Stimulated activated CD4-positive, alpha-beta T cell treated with anti-CD3 and anti-CD28 coated beads, Interleukin-15, amount 100 ng/mL, for 1 hour (primary cell): ENCODE measurements at places on chromosomes 2 and 18.

GRCh38 chr2:51006641-51007040, 25.3 kb downstream of the NRXN1 start:
- no peak for DNase-seq

- no peak for DNase-seq
These were observed 47.8 kb downstream of the SLC9A4 start for GRCh38 chr2:102520801-102521200.

DNA sequence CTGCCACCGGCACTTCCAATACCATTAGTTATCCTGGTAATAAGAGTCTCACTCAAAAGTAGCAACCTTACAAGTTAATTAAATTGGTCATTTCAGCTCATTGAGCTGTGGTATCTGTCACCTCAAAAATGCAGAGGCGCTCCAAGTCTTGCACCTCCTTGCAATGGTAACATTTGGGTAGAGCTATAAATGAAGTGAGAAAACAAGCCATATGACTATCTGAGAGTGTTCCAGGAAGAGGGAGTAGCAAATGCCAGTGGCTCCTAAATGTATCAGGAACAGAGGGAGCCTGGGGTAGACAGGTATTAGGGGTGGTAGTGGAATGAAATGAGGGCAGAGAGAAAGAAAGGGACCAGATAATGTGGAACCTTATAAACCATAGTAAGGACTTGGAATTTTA, 6.0 kb upstream of the ZSCAN30 start:
- no peak for DNase-seq

- DNase-seq = no peak
These were observed 91.0 kb downstream of the LIMS1 start for GRCh38 chr2:108625186-108625827.

- DNase-seq = no peak
These were observed 50.1 kb upstream of the CCDC150 start for GRCh38 chr2:196589419-196589818.

DNA sequence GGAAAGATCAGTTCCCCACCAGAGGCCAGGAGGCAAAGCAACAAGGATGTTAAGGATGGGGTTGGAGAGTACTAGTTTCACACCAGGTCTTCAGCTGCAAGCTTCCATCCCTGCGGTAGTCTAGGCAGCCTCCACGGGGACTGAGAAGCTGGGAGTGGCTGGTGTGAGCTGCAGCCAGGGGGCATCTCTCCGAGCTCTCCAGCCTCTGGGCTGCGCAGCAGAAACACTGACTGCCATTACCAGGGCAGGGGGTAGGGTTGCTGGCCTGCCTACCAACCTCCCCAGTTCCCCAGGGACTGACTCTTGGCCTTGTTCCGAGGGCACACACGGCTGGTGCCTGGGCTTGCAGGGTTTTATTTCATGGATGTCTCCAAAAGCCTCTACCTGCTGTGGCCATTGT, 15.9 kb downstream of the GATA6 start:
- DNase-seq = no peak

GRCh38 chr18:13629841-13630715, 96.3 kb downstream of the FAM210A start:
- DNase-seq = no peak

DNA sequence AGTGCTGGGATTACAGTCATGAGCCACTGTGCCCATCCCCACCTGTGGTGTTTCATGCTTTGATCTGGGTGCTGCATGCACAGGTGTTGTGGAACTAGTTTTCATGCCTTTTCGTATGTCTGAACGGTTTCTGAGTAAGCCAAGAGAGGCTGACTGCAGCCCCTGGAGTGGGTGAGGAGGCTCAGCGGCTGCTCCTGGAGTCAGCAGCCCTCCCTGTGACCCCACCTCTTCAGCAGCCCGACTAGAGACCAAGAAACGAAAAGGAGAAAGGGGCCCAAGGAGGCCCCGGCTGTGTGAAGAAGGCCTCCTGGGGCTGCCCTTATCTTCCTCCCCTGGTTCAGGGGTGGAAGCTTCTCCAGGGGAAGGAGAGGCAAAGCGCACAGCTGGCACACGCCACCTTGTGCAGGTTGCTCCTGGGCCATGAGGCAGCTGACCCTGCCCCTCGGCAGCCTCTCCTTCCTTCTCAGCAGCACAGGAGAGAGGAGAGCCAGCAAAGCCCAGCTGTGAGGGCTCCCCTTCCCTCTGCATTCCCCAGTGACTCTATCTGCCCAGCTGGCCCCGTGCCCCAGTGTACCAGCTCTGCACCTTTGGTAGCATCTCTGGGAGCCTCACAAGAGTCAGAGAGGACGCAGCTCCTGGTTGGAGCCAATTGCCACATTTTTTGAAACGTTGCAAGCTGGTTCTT, 182.5 kb upstream of the HS6ST1 start:
- no peak for DNase-seq

- DNase-seq = no peak
These were observed 211.4 kb upstream of the PARD3B start for GRCh38 chr2:204333861-204334260.

- no peak for DNase-seq
These were observed 263.9 kb upstream of the UBE2E3 start for GRCh38 chr2:180716186-180717180.

GRCh38 chr18:71287268-71287667, 998.4 kb downstream of the SOCS6 start:
- DNase-seq = no peak

DNA sequence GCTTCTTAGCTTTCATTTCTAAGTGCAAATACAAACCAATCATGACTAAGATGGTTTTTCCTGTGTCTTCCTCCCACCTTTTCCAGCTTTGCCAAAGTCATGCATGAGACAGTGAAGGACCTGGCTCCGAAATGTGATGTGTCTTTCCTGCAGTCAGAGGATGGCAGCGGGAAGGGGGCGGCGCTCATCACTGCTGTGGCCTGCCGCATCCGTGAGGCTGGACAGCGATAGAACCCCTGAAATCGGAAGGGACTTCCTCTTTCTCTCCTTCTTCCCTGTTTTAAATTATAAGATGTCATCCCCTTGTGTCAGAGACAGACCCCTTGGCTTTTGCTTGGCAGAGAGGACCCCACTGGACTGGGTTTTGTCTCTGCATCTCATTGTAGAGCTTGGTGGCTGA, 56.8 kb downstream of the HK2 start:
- DNase-seq = no peak

DNA sequence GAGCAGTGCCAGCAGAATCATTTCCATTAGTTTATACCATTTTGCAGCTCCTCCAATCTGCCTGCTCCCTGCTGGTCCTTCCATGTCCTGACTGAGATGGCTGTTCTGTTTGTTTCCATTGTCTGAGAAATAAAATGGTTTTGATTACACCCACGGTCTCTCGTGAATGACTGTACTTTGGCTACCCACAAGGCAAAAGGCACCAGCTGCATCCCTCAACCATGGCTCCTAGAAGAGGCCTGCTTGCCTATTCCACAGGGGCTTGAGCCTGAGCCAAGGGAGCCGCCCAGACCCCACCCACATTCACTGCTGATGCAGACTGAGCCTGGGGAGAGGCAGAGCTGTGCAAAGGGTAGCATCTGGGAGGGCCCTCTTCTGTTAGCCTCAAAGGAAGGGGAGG, 31.2 kb downstream of the MARCHF4 start:
- DNase-seq = no peak

DNA sequence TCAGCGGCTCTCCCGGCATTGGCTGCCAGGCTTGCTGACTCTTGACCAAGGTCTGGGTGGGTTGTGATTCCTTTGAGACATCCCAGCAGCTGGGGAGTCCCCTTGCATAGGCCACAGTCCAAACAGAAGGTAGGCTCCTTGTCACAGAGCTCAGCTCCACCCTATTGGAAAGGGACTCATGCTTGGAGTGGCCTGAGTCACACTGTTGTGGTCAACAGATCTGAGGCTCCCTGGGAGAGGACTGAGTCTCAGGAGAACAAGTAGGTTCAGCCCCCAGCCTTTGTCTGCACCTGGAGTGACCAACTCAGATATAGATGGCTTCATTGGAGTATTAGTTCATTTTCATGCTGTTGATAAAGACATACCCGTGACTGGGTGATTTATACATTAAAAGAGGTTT, 32.1 kb upstream of the SH3BP4 start:
- no peak for DNase-seq

- no peak for DNase-seq
These were observed 13.4 kb downstream of the ATP8B1 start for GRCh38 chr18:57789759-57790158.

GRCh38 chr2:240089306-240089705, 36.0 kb upstream of the OR6B3 start:
- no peak for DNase-seq

GRCh38 chr18:31065036-31065773, 22.7 kb upstream of the DSC3 start:
- DNase-seq = no peak

GRCh38 chr2:58634653-58635370, 393.7 kb upstream of the FANCL start:
- no peak for DNase-seq

DNA sequence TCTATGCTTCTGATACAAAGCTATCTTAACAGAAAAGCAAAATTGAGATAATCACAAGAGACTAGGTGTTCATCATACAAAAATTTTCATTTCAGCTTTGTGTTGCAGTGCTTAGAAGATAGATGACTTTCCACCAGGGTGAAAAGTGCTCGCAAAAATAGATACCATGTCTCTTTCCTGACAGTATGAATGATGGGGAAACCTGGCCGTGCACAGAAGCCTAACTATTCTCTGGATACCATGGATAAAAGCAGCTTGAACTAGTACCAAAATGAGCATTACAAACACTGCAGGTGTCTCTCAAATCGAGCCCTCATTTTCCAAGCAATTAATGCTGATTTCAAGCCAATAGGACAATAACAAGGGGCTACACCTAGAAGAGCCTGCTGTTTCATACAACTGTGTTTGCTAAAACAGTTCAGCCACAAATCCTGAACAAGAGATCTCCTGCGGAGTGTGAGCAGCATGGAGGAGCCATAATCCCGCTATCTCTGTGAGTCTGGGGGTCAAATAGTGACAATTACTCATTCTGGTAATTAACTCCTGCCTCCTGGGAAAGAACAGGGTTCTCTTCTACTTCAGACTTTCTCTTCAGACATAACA, 507.6 kb downstream of the PID1 start:
- no peak for DNase-seq

GRCh38 chr2:190319555-190320498, at the start of gene HIBCH:
Gene HIBCH (minus strand): TSS chr2:190319826. CDS start chr2:190319750, 76 bp downstream.
- peak; percentile 74 for DNase-seq

DNA sequence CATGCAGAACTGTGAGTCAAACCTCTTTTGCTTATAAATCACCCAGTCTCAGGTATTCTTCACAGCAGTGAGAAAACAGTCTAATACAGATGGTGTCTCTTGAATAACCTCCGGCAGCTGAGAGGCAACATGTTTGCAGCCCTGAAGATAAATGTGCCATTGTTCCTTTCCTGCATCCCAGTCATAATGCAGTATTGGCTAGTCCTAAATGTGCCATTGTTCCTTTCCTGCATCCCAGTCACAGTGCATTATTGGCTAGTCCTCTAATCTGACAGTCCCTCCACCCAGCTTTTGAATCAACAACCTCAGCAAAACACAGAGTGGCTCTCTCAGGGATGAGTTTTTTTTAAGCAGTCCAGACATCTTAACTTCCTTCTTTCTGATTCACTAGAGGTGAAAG, 550.7 kb downstream of the RIT2 start:
- DNase-seq = no peak

DNA sequence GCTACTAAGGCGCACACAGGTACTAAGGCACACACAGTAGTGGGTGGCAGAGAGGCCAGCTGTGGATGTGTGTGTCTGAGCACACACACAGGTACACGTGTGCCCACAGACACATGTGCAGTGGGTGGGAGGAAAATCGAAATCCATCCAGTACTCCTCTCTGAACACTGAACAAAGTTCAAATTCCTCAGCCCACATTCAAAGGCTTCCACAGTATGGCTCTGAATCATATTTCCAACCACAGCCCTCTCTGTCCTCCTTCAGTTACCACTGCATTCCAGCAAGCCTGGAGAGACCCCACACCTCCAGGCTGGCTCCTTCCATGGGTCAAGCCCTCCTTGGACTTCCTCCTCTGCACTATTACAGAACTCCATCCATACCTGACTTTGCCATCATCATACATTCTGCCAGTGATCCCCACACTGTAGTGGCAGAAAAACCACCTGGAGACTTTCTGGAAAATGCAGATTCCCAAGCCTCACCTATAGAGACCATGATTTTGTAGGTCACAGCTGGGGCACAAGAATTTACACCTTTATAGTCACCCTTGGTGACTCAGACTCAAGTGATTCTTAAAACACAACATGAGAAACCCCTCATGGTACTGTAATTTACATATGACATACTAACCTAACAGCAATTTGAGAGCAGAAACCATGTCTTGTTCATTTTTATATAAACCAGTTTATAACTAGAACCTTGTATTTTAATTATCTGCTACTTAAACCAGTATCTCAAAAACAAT, 31.4 kb downstream of the EPG5 start:
- DNase-seq = no peak

DNA sequence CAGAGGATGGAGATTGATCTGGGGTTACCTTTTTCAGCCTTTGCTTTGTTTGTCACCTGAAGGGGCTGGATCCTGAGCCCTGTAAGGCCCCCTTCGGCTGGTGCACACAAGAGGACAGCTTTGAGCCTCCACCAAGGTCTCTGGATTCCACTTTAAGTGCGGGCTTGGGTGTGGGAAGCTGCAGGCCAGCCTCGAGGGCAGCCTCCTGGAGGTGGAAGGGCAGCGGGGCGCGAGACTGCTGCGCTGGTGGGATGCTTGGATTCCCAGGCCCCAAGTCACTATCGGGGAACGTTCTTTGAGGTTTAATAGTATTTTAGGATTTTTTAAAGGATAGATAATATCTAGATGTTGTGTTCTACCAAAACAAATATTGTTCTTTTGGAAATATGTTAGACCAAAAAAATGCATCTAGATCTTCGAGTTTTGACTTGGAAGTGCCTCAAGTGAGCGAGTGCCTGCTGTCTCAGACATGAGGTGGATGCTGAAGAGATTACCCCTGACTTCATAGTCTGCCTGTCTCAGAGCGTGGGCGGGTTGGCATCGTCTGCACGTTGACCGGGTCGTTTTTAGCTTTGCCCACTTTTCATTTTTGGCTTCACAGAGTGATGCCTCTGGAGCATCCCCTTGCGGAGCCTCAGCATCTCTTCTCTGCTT, 113.8 kb downstream of the AGAP1 start:
- no peak for DNase-seq

DNA sequence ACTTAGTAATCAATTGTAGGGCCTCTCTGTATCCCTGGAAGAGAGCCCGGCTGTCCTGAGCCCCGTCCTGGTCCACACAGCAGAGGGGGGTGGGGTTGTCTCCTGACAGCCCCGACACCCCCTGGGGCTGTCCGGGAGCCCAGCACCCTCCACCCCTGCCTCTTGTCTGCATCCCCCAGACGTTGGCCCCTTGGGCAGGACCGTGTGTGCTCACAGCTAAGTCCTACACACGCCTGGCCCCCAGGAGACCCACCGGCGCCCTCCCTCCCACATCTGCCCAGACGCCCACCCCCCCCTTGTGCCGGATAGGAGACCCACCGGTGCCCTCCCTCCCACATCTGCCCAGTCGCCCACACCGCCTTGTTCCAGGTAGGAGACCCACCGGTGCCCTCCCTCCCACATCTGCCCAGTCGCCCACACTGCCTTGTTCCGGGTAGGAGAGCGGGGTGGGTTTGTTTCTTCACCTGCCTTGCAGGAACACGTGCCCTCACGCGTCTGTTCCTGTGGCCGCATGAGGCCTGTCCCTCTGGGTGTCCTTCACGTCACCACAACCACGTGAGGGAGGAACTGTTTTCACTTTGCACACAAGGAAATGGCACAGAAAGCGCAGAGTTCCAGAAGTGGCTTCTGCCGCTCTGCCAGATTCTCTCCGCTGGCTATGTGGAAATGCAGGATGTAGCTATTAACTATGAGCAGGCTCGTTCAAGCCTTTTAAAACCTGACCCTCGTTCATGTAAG, 61.1 kb upstream of the NFATC1 start:
- DNase-seq = no peak
